NCI-H187 (cell line): ENCODE measurements at places on chromosomes 13 and 19.

DNA sequence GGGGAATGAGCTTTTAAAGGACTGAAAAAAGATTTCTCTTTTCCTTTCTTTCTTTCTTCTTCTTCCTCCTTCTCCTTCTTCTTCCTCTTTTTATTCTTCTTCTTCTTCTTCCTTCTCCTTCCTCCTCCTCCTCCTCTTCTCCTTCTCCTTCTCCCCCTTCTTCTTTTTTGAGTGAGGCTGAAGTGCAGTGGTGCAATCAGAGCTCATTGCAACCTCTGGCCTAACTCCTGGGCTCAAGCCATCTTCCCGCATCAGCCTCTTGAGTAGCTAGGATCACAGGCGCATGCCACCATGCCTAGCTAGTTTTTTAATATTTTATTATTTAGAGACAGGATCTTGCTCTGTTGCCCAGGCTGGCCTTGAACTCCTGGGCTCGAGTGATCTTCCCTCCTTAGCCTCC lies 120.9 kb upstream of the KL start:
- no peak for DNase-seq

DNA sequence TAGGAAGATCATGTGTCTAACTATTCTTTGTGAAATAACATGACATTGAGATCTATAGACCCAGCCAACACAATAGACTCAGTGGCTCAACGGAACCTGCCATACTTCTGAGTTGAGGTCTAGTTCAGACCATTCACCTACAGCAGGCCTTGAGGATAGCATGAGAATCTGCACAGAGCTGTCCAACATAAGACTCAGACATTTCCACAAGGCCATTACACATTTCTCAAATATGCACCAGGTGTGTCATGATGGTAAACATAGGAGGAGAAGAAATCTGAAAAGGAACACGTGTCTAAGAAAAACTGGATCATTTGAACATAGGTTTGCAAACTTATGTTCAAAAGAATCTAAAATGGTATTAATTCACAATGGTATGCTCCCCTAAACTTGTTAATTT lies 421.4 kb downstream of the SLITRK6 start:
- DNase-seq = no peak

- no peak for DNase-seq
These were observed 49.4 kb downstream of the ZNF91 start for GRCh38 chr19:23345838-23346237.

DNA sequence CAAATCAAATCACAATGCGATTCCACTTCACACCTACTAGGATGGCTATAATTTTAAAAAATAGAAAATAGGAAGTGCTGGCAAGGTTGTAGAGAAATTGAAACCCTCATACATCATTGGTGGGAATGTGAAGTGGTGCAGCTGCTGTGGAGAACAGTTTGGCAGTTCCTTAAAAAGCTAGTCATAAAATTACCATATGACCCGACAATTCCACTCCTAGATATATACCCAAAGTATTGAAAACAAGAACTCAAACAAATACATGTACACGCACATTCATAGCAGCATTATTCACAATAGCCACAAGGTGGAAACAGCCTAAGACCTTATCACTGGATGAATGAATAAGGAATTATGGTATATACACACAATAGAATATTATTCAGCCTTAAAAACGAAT lies 12.0 kb downstream of the HMGB1 start:
- no peak for DNase-seq

DNA sequence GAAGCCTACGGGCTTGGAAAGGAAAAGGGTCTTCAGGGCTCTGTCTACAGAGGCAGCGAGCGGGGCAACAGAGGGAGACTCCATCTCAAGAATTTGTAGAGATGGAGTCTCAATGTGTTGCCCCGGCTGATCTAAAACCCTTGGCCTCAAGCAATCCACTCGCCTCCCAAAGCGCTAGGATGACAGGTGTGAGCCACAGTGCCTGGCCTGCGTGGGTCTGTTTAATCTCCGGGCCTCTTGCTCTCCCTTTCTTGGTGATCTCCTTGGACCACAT lies 8.1 kb downstream of the RPS9 start:
- no peak for DNase-seq

DNA sequence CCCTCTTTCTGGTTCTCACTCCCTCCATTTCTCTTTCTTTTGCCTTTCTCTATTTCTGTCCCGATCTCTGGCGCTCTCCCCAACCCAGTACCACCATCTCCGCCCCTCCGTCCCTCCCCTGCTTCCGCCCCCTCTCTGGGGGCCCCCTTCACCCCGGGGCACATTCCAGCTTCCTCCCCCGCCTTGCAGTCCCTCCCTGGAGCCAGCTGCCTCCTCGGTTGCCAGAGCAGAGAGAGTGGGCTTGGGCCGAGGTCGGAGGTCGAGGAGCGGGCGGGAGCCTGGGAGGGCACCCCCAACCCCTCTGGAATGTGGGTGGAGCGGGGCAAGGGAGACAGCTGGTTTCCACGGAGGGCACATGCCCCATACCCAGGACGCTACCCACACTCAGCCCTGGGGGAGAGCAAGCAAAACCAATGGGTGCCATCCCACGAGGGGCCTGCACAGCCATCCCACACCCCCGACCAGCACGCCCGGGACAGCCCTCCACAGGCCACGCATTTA lies 6.5 kb upstream of the CIRBP start:
- no peak for DNase-seq
